ENCODE measurements at places on chromosomes 6 and 20. TPM values are rescaled to one million over a fixed set of nuclear protein-coding genes. Genes with fewer than 3 reads are reported as not detected.

The LY6G6C gene
- total RNA-seq, result not detected

The TNF gene
- 6.6 TPM for total RNA-seq

The FAM209B gene
- 0.55 TPM for total RNA-seq

The OVOL2 gene
- total RNA-seq, result 7.8 TPM

The PHF3 gene
- 137 TPM for total RNA-seq

The DZANK1 gene
- total RNA-seq, result 6.4 TPM

The SLC52A3 gene
- 2.7 TPM for total RNA-seq

The KIAA0408 gene
- 73.0 TPM for total RNA-seq

The SLC22A3 gene
- total RNA-seq, result 65.0 TPM

The RIMS4 gene
- total RNA-seq, result 5.6 TPM

The ZBTB46 gene
- 10.8 TPM for total RNA-seq

The PTCRA gene
- total RNA-seq, result 3.4 TPM

The AGER gene
- total RNA-seq, result 342 TPM

The TTK gene
- total RNA-seq, result 1.0 TPM

The NOTCH4 gene
- 43.3 TPM for total RNA-seq

The ZNF334 gene
- total RNA-seq, result 25.3 TPM

The LST1 gene
- 9.6 TPM for total RNA-seq

The TTI1 gene
- 33.8 TPM for total RNA-seq

The DEFB118 gene
- not detected for total RNA-seq

The PERP gene
- 22.4 TPM for total RNA-seq

The CDKN1A gene
- total RNA-seq, result 35.3 TPM

The TMEM170B gene
- 9.2 TPM for total RNA-seq

The PRND gene
- not detected for total RNA-seq

The ENPP5 gene
- total RNA-seq, result 10.3 TPM

The PRL gene
- 0.18 TPM for total RNA-seq

The KHDC1 gene
- total RNA-seq, result 3.5 TPM

The EIF2S2 gene
- 48.2 TPM for total RNA-seq

The OR12D3 gene
- total RNA-seq, result not detected

The PBOV1 gene
- total RNA-seq, result not detected

The TRIM40 gene
- not detected for total RNA-seq

The SUMO4 gene
- total RNA-seq, result 12.9 TPM

The HLA-DQB1 gene
- total RNA-seq, result 4.1 TPM

The FNDC11 gene
- 3.2 TPM for total RNA-seq

The PSMA7 gene
- 100 TPM for total RNA-seq

The PRRC2A gene
- 73.7 TPM for total RNA-seq

The GJE1 gene
- not detected for total RNA-seq

The IYD gene
- total RNA-seq, result 1.9 TPM

The PRSS16 gene
- total RNA-seq, result 18.0 TPM

The HTR1E gene
- total RNA-seq, result not detected
